ENCODE measurements at places on chromosomes 6 and 20.

GRCh38 chr6:117817499-117817898 lies 89.6 kb upstream of the SLC35F1 start:
- DNase-seq = no peak

DNA sequence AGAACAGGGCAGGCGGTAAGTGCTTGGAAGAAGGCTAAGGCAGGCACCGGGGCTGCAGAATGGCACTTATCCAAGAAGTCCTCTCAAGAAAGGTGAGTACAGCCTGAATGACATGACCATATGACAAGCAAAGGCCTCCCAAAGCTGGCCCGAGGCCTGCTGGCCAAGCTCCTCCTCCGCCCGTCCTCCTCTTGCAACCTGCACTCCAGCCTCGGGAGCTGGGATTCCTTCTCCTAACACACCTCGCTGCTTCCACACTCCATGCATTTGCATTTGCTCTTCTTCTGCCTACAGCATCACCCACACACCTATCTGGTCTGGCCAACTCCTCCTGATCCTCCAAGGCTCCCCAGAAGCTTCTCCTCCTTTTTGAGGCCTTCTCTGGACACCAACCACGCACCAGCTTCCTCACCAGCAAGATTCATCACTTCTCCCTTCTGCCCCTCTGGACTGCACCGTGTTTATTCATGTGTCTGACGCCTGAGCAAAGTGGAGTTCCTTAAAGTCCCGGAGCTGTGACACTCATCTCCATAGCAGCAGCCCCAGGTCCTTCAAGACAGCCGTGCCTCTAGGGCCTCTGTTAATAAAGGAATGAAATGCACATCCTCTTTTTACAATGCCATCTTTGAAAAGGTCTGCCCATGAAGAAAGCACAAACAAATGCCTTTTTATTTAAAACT lies 32.3 kb downstream of the CNKSR3 start:
- DNase-seq = no peak

- DNase-seq = no peak
Measured at GRCh38 chr6:139762587-139763031, 388.2 kb upstream of the CITED2 start.

GRCh38 chr20:2820084-2820895 lies 4.1 kb downstream of the TMEM239 start:
- no peak for DNase-seq

DNA sequence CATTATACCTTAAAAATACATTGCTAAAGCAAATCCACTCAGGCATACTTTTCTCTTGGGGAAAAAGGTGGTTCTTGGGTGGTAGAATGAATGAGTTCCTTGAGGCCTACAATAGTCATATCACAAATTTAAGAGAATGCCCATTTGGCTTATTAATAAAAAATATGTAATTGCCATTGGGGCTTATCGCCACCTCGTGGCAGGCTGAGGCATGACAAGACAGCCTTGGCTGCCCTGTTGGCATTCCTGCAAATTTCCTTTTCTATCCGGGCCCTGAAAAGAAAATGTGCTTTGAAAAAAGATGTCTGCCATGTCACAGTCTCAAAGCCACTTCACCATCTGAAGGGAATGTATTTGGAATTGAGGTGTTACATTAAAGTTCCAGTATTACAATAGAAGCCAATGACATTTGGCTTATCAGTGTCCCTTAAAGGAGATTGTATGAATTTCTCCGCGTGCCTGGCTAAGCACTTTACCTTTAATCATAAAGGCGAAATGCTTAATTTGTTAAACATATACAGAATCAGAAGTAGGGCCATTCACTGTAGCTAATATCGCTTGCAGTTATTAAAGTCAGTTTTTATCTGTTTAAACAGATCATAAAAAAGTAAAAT lies 188.3 kb upstream of the ZFP64 start:
- DNase-seq = no peak

- DNase-seq = no peak
Measured at GRCh38 chr6:5670811-5671561, 335.7 kb downstream of the NRN1 start.

GRCh38 chr6:107611094-107611810 lies 121.3 kb downstream of the SOBP start:
- DNase-seq = no peak

- no peak for DNase-seq
Measured at GRCh38 chr20:52372169-52372568, 180.6 kb upstream of the ZFP64 start.

DNA sequence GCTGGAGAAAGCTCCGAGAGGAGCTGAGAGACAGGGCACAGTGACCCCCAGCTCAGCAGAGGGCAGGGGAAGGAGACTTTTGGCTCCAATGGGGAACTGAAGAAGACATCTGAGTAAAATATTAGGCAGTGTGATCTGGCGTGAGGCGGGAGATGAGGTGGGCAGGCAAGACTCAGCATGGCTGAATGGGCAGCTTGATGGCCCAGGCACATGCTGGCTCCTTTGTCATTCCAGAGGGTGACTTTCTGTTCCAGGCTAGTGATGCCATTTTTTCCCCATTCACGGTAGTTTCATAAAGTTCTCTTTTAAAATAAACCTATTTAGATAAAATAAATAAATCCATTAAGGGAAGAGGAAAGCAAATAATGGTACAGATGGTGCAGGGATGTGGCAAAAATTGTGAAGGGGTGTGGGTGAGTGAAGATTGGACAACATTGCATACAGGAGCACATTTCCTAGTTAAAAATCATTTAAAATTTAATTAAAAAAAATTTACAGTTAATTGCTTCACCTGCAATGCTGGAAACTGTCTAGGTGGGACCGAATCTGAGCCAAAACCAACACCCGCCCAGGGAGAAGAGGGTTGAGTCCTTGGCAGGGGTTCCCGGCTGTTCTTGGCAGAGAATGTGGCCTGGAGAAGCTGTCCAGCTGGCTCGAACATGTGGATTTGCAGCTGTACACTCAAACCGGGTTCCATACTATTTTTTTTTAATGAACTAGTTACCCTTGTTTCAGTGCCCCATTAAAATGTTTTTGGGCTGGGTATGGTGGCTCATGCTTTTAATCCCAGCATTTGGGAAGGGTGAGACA lies 41.7 kb upstream of the PRELID3B start:
- DNase-seq = peak; percentile 85

DNA sequence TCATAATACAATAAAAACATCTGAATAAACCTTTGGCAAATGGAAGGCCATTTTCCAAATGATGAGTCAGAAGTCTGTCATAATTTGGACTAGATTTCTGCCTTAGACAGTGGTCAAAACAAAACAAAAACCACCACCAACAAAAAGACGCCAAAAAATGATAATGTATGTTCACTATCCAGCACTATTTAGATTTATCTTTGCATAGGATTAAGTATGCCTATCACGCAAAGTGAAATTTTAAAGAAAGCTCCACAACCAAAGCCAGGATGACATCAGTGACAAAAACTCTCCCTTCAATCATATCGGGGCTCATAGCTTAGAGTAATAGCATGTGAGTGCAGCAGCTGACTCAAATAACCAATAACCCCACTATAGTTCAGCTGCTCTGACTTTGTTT lies 201.9 kb downstream of the MOXD1 start:
- no peak for DNase-seq

- no peak for DNase-seq
Measured at GRCh38 chr6:124294574-124295200, 491.0 kb downstream of the NKAIN2 start.

DNA sequence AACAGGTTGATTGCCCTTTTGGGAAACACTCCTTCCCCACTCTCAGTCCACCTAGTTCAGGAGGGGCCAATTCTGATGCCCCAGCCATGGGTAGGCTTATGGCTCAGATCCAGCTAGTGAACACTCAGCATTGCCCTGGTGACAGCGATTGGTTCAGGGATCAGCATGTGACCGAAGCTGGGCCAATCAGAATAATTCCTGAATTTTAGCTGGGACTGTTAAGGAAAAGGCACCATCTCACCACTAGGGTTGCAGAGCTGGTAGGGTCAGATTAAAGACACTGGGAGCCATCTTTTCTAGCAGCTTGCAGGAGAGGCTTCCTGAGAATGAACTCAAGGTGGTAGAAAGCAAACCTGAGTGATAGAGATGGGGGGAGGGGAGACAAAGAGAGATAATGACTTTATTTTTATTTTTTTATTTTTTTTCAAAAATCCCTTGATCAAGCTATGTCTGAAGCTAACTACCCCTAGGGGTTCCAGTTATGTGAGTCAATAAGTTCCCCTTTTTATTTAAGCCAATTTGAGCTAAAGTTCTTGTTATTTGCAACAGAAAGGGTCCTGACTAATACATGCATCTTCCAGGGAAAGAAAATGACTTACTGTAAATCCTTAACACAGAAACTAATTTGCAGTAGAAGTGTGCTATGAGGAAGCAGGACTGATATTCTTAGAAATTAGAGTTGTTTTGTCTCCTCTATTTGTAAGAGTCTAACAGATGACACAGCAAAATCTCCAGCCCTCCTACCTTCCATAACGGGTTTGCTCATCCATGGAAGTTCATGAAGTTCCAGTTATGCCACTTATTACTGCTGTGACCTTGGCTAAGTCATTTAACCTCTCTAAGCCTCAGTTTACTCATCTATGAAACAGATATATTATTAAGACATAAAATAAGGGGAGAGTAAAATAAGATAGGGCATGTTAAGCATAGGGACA lies 44.7 kb downstream of the EYA2 start:
- DNase-seq = no peak

Data from NCI-H1105 treated with DMSO at 0.1 percent for 48 hours (cell line).